ENCODE measurements at places on chromosomes 4 and X.

GRCh38 chr4:47531954-47532321 is 46.9 kb downstream of the ATP10D start:
- DNase-seq: no peak

GRCh38 chr4:150886597-150886996 is 128.5 kb downstream of the LRBA start:
- no peak for DNase-seq

DNA sequence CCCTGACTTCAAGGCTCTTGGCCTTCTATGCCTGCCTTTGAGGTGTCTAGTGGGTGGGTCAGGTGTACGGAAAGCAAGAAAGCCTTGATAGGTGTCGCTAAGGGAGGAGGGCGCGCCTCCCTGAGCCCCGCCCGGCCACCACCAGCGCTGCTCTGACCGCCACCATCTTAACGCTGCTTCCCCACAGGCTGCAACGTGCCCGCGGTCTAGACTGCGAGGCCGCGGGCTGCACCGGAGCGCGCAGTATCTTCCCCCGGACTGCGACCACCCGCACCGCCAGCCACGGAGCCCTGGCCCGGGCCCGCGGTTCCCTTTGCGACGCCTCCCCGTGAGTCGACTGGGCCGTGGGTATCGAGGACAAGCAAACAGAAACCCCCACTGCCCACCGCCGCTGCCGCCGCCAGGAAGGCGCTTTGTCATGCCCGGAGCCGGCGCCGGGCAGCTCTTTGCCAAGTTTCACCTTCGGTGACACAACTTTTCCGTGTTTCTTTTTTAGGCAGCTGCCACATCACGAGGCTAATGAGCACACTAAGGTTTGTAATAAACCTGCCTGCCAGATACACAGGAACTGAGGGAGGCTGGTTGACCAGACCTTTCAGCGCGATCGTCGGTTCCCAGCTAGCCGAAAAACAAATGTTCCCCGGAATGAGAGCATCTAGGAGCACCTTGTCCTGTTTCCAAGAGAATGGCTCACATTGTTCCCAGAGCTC is 335.8 kb upstream of the F9 start:
- DNase-seq: no peak

DNA sequence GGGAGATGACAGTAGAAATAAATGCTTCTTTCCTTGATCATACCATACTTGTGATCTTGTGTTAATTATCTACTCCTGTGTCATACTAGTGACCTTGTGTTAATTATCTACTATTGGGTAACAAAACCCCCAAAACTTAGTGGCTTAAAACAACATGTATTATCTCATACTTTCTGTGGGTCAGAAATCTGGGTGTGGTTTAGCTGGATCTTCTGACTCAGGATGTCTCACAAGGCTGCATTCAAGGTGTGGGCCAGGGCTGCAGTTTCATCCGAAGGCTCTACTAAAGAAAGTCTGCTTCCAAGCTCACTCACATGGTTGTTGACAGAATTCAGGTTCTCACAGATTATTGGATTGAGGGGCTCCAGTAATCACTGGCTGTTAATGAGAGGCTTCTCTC is 70.3 kb upstream of the NDP start:
- no peak for DNase-seq

- DNase-seq: peak; percentile 67
These were observed 5.9 kb upstream of the GRPEL1 start for GRCh38 chr4:7073526-7074390.

- no peak for DNase-seq
These were observed 140.0 kb downstream of the DHRSX start for GRCh38 chrX:2360731-2361130.

- no peak for DNase-seq
These were observed 72.0 kb downstream of the FAT1 start for GRCh38 chr4:186651624-186652023.

- no peak for DNase-seq
These were observed 63.6 kb downstream of the SLC7A11 start for GRCh38 chr4:138178566-138178965.

GRCh38 chr4:92307866-92308265 is 4.1 kb downstream of the GRID2 start:
- DNase-seq: no peak

- no peak for DNase-seq
These were observed 41.4 kb upstream of the CHRDL1 start for GRCh38 chrX:110836982-110837381.

GRCh38 chrX:41391606-41392005 is 55.5 kb upstream of the NYX start:
- DNase-seq: no peak

DNA sequence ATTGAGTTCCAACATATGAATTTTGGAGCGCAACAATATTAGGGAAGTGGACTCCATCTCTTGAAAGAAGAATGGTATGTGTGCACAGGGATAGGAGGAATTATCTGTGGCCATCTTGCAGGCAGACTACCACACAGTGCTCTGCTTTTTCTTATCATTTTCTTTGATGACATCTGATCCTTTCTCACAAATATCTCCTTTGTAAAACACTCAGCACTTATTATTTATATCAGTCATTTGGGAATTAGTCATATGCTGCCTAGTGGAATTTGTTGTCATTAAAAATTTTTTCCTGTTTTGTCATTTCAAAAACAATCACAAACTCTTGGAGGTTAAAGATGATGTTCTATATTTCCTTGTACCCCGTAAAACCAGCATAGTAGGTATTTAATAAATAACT is 444.3 kb upstream of the ATOH1 start:
- no peak for DNase-seq

DNA sequence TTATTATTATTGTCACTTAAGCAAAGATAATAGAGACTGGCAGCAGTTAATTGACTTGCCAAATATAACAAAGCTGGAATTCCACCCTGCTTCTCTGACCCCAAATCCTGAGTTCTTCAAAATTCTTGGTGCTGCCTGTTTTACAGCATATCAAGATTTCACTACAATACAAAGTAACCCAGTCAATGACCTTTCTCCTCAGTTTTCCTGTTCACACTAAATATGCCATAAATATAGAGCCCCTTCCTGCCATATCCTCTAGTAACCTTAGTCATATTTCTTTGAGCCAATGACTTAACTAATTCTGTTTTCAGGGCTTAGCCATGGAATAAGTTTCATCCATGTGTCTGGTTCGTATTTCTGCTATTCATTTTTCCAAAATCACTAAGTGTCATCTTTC is 315.3 kb upstream of the HS3ST1 start:
- DNase-seq: no peak

DNA sequence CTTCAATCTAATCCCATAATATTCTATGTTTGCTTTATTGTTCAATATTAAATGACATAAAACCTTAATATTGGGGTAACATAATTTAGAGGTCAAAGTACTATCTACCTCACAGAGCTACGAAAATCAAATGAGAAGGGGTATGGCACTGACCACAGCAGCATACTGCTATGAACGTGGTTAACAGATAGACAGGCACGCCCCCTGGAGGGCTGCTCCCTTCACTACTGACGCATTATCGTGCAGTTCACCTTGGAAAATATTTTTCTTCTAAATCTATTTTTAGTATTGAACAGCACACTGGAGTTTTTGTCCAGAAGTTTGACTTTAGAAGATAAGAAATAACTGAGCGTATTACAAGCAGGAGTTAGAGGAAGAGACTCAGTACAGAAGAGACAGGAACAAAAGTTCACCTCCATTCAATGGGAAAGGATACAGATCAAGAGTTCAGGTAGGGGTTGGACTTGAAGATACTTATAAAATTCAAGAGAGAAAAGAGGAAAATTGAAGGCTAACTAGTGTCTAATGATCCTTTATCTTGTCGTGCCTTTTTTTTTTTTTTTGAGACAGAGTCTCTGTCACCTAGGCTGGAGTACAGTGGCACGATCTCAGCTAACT is 22.7 kb downstream of the MAP9 start:
- no peak for DNase-seq

DNA sequence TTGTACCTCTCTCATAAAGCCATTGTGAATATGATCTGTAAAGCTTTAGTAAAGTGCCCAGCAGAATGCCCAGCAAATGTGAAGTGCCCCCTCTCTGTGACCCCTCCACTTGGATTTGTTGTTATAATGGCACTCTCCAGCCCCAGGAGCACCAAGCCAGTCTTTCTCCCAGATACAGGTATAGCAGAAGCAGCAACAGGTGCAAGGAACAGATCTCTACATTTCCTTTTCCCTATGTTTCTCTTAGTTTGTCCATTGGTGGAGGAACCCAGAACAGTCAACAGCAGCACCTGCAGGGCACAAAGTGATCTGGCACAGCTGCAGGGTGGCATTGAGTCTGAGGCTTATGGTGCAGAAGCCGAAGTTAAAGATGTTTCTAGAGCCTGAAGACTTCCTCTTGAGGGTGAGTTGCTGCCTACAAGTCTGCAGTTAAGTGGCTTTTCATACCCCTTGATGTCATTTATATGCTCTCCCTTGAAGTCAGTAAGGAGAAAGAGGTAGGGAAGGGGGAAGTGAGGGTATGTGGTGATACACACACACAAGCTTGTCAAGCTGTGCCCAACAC is 16.1 kb upstream of the CXCL3 start:
- DNase-seq: peak; percentile 31

DNA sequence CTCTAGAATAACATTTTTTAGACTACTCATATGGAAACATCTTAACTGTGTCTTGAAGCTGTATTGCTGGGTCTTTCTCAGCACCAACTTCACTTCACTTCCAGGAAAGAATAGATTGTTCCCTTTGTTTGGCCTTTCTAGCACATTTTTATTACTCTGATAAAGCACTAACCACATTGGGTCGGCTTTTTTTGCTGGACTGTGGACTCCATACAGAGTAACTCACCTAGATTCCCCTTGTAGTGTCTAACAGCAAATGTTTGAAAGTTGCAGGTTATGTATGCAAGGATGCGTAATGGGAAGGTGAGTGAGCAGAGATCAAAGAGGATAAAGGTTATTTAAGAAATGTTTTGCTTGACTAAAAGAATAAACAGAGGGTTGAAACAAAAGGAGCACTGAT is 101.2 kb downstream of the MMRN1 start:
- DNase-seq: no peak

GRCh38 chr4:112765317-112765974 is 128.5 kb downstream of the LARP7 start:
- DNase-seq: no peak

GRCh38 chr4:183700407-183700806 is 41.3 kb downstream of the TRAPPC11 start:
- no peak for DNase-seq

- no peak for DNase-seq
These were observed 50.4 kb downstream of the DCTD start for GRCh38 chr4:182866746-182867145.

GRCh38 chr4:168705121-168705520 is 208.3 kb downstream of the PALLD start:
- no peak for DNase-seq

- no peak for DNase-seq
These were observed 118.0 kb downstream of the SHISA3 start for GRCh38 chr4:42515156-42515884.

GRCh38 chrX:153669901-153670731 is 3.5 kb downstream of the PNCK start:
- DNase-seq: no peak

- no peak for DNase-seq
These were observed 3.3 kb upstream of the MAGEA8 start for GRCh38 chrX:149877636-149878035.

DNA sequence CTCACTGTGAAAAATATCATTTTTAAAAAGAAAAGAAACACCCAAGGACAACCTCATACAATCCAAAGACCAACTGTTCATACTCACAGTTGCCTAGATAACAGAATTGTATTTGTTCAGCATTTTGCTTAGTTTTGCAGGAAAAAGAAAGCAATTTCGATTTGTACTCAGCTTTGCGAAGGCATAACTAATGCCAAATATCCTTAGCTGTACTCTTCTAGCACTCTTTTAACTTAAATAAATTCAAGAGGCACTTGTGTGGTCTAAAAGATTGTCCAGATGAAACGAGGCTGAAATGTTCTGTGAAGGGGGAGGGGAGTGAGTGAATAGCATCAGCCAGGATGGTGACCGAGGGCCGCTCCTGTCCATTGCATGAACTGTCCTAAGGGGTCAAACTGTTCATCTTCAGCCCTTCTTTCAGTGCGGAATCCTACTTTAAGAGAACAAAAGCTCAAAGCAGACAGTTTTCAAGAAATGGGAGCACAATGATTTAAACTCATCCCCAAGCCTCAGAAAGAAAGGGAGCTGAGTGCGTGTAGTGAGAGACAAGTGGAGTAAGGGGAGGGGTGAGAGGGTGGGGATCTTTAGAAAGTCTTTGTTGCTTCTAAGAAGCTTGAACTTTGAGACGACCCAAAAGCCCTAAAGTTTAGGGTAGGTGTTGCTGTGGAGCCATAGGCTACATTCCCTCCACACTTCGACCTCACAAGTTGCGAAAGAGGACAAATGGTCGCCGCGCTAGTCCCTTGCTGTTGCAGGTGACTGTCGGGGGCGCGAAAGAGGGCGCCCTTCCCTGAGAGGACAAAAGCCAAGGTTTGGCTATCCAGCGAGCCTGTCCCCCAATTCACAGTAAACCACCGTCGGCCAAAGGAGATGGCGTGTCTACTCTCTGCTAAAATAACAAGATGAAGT is 4.0 kb upstream of the NEUROG2 start:
- peak; percentile 12 for DNase-seq

- DNase-seq: no peak
These were observed 36.4 kb upstream of the UNC5C start for GRCh38 chr4:95585016-95585695.

DNA sequence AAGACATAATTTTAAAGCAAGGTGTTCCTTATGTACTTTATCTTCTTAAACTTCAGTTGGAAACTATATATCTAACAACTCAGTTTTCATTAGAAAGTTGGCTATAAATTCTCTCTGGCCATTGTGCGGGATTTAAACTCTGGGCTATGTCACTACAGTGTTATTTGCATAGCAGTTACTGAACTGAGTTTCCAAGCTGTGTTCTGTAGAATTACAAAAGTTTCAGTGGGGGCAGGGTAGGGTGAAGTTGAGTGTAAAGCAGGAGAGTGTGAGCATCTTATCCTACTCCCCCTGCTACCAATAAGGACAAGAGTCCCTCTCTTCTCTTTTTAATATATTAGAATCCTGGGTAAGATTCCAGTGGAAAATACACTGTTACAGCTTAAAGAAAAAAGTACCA is 254.5 kb upstream of the SLITRK2 start:
- DNase-seq: no peak

DNA sequence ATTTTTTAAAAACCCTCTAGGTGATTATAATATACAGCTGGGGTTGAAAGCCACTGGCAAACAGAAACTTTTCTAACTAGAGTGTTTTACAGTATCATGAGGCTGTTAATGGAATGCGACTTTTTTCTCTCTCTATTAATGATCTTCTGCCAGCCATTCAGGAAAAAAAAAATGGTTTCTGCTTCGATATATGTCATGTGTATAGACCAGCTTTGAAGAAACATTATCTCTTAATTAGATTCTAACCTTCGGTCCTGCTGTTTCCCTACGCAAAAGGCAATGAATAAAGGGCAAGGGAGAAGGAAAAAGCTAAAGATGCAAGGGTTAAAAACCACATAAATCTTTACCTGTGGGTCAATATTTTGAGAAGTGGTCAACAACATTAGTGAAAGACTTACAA is 1662.1 kb upstream of the TENM3 start:
- no peak for DNase-seq

DNA sequence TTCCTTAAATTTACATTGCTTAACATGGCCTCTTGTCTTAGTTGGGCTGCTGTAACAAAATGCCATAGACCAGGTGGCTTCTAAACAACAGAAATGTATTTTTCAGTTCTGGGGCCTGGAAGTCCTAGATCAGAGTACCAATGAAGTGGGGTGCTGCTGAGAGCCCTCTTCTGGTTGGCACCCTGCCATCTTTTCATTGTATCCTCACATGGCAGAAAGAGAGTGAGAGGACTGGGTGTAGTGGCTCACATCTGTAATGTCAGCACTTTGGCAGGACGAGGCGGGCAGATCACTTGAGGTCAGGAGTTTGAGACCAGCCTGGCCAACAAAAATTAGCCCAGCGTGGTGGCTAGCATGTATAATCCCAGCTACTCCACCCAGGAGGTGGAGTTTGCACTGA is 12.0 kb upstream of the KLB start:
- DNase-seq: no peak

All from NCI-H187 (cell line).